ENCODE measurements at places on chromosomes 2 and 18. TPM values are rescaled to one million over a fixed set of nuclear protein-coding genes. Genes with fewer than 3 reads are reported as not detected.

HOXD8 gene
- 0.39 TPM for total RNA-seq

BOLL gene
- not detected for total RNA-seq

TMSB10 gene
- total RNA-seq: 1,668 TPM

RFTN2 gene
- not detected for total RNA-seq

CRYGD gene
- not detected for total RNA-seq

CPLX4 gene
- not detected for total RNA-seq

LRATD1 gene
- 3.8 TPM for total RNA-seq

MITD1 gene
- 37.6 TPM for total RNA-seq

ELOA2 gene
- not detected for total RNA-seq

SP140 gene
- total RNA-seq: 0.58 TPM

SOCS6 gene
- total RNA-seq: 20.9 TPM

GDF7 gene
- 0.04 TPM for total RNA-seq

TOGARAM2 gene
- total RNA-seq: 0.44 TPM

ATP6V1C2 gene
- not detected for total RNA-seq

RAB6C gene
- total RNA-seq: not detected

POTEJ gene
- total RNA-seq: not detected

PLCL1 gene
- total RNA-seq: not detected

ADI1 gene
- total RNA-seq: 72.2 TPM

DHRS9 gene
- total RNA-seq: not detected

ZNF892 gene
- 3.1 TPM for total RNA-seq

PLEK gene
- not detected for total RNA-seq

DIPK1C gene
- total RNA-seq: not detected

SIX3 gene
- total RNA-seq: 1.4 TPM

MAIP1 gene
- total RNA-seq: 17.2 TPM

NETO1 gene
- total RNA-seq: not detected

SCN1A gene
- total RNA-seq: not detected

REG3A gene
- total RNA-seq: not detected

CRYGB gene
- not detected for total RNA-seq

FHOD3 gene
- 13.3 TPM for total RNA-seq
